Cardiac muscle cell (in vitro differentiated cells and primary cell): ENCODE measurements at places on chromosomes 11 and 22. TPM values are rescaled to one million over a fixed set of nuclear protein-coding genes. Genes with fewer than 3 reads are reported as not detected.

The PATE1 gene
- not detected in 2 replicates for polyA plus RNA-seq

The YIF1A gene
- polyA plus RNA-seq: 116 and 147 TPM in 2 replicates

The MGAT3 gene
- 9.9 and 12.3 TPM in 2 replicates for polyA plus RNA-seq

The APOL4 gene
- polyA plus RNA-seq: not detected in 2 replicates

The ANKK1 gene
- not detected in 2 replicates for polyA plus RNA-seq

The KRTAP5-8 gene
- not detected in 2 replicates for polyA plus RNA-seq
